ENCODE measurements at places on chromosomes 1 and 21.

GRCh38 chr1:1053022-1053421 lies 21.1 kb downstream of the RNF223 start:
- no peak for DNase-seq

DNA sequence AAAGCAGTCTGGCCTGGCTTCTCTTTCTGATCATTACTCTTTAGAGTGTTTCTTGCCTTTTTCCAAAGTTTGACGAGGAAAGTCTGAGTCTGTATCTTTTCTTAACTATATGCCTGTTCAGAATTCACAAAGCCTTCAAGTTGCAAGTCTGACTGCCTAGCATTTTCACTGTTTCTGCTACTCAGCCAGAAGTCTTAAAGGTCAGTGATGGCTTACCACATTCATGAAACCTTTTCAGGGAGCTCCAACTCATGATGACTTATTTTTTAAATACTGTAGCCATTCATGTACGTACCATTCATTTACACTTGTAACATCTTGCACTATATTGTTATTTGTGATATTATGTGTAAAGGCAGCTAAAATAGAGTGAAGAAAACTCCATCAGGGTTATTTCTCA lies 58.2 kb downstream of the TNFSF4 start:
- DNase-seq, result no peak

DNA sequence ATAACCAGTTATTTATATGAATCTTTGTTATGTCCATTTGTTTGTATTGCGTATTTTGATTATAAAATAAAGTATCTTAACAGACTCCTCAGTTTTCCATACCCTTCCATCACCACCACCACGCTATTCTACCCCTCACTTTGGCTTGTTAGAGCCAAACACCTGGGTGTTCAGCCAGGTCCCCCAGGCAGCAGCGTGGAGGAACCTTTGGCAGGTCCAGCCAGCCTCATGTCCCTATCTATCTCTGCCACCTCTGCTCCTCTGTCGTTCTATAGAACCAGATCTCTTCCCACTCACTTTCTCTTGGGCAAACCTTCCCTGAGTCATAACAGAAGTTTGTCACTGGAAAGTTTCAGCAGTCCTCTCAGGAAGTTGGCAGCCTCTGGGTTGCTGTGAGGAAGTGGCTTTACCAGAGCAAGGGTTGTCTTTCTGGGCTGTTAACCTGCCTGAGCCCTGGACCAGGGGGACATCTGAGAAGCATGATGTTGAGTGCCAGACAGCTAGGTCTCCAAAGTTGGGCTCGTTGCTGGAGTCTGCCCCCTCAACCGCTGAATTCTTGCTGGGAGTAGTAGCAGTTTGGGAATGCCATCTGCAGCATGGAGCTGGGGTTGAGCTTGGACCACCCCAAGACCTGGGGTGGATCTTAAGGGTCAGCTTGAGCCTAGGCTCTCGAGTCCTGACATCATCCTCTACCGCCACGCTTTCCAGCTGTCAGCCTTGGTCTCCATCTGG lies 996 bp upstream of the SH3BGRL3 start:
- peak; percentile 87 for DNase-seq

DNA sequence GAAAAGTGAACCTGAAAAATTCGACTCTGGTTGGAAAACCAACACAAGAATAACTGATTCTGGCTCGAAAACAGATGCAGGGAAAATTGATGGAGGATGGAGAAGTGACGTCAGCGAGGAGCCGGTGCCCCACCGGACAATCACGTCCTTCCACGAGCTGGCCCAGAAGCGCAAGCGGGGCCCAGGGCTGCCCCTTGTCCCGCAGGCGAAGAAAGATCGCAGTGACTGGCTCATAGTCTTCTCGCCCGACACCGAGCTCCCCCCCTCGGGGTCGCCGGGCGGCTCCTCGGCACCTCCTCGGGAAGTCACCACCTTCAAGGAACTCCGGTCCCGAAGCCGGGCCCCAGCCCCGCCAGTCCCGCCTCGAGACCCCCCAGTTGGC lies 1.9 kb downstream of the RUSC1 start:
- DNase-seq, result no peak

GRCh38 chr1:108858230-108858950 lies 1.5 kb upstream of the AKNAD1 start:
- DNase-seq, result no peak

- peak; percentile 46 for DNase-seq
Observed at GRCh38 chr1:15454256-15454655, 2.3 kb upstream of the CELA2A start.

GRCh38 chr1:100146958-100147357 lies 14.0 kb downstream of the TRMT13 start:
- no peak for DNase-seq

DNA sequence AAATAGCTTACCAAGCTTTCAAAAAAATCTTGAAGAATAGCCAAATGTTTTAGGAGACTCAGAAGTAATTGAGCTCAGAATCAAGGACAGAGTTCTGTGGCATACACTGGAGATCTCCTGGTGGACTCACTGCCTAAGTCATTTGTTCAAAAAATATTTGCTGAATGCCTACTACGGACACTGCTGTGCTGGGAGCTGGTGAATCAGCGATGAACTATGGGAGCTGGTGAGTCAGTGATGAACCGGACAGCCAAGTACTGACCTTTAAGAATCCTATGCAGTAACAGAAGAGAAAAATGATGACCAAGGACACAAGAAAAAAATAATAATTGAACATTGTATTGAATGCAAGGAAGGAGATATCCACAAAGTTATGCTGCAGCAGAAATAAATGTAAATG lies 717.9 kb upstream of the CXADR start:
- no peak for DNase-seq

DNA sequence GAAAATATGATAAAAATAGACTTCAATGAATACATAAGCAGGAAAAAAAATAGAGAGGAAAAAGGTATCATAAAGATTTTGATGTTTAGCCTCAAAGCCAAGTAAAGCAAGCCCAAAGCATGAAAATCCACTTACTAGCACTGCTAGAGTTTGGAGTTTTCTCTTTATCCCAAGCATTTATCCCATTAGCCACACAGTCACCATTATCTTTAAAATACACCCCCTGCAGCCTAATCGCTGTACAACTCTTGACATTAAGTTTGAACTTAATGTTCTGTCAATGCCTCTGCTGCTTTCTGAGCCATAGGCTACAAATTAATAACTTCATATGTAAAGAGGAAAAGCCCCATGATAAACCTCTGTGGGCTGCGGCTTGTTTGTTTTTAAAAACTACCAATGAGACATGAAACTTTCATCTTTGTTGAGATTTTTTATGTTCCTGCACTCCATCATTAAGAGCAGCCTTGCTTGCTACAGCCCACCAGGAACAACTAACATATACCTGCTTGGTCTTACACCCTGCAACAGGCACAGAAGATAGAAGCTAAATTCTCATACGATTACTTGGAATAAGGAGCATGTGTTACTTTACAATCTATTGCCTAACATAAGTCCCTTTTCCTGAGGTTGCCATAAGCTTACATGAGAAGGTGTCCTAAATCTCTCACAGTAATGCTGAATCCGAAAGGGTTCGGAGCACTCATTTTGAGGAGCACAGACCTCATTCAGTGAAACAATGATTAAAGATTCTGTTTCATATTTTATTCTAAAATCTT lies 202.4 kb downstream of the SMYD3 start:
- no peak for DNase-seq

- peak; percentile 56 for DNase-seq
Observed at GRCh38 chr1:109277434-109278204, 5.3 kb downstream of the PSRC1 start.

- DNase-seq, result no peak
Observed at GRCh38 chr1:19034721-19035120, 78.2 kb upstream of the IFFO2 start.

GRCh38 chr1:185468626-185469025 lies 151.6 kb upstream of the IVNS1ABP start:
- no peak for DNase-seq

GRCh38 chr1:6958407-6959030 lies 173.3 kb downstream of the CAMTA1 start:
- DNase-seq, result peak; percentile 75

GRCh38 chr1:25150985-25151495 lies 81.3 kb downstream of the SYF2 start:
- DNase-seq, result no peak

DNA sequence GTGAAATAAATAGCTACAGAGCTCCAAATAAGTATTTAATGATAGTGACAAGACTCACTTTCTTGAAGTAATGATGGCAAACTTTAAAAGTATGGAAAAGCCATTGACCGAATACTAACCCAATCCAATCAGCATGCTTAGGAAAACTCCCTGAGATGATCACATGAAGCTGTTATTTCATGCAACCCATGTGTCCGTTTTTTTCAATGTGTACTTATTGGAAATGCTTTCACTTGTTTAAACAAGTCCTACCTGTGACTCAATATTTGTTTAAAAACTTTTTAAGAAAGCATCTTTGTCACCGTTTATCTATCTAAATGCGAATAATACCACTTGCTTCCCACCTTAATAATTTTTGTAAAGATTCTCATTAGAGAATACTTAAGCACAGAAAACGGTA lies 185.8 kb downstream of the NRIP1 start:
- no peak for DNase-seq

DNA sequence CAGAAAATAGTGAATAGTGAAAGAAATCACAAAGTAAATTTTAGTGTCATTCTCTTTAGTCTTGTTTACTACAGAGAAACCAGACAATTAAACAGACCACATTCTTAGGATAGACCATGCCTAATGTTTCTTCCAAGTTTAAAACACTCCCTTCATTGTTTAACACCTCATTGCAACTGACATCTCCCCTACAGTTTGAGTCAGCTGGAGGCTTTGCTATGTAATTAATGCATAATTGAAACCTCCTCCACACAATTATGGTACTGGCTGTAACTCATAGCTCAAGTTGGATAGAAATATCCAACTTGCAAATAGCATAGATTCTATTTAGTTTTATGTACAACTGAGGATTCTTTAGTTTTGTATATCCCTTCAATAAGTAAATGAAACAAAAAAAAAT lies 35.2 kb upstream of the B3GALT2 start:
- DNase-seq, result no peak

DNA sequence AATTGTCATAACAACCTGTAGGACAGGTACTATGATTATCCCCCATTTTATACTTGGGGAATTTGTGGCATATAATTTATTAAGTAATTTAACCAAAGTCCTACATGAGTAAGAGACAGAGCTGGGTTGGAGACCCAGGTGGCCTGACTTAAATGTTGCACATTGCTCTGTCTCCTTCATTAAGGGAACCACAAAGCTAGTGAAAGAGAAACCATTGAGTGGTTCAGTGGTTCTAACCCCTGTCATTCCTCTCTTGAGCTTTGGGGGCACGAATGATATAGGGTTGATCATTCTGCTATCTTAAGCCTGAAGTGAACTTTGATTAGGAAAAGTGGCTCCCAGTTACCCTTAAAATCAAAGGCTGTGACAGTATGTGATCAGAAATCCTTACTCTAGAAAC lies 5.3 kb upstream of the MAP3K7CL start:
- DNase-seq, result peak; percentile 64

DNA sequence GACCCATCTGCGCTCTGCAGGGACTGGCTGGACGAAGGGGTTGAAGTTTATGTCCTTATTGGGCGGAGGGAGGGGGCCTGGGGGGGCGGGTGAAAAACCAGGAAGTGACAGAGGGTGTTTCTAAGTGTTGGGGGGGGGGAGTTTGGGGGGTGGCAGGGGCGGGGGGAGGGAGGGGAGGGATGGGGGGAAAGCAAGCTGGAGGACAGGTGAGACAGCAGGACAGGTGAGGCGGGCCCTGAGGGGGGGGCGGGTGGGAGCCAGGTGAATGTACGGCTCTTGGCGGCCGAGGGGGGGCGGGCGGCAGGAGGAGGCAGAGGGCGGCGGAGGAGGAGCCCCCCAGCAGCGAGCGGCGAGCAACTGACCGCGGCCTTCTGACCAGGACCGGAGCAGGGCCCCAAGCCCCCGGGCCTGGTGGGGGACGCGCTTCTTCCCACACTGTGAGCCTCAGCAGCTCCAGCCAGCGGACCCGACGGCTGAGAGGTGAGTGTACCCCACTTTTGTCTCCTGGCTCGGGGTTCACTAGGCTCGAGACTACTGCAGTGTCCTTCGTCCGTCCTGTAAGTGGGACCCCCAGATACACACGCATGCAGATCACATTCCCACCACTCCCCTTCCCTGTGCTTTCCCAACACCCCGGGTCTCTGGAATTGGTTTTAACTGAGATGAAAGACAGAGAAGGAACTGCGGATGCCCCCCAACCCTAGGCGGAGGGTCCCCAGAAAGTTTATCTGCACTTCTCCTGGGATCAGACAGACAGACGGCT lies at the start of gene ZBTB7B:
ZBTB7B (plus strand) TSS at position 339 of the 763 bp plus-strand sequence. CDS start 11,859 bp downstream, outside the sequence.
- no peak for DNase-seq

- no peak for DNase-seq
Observed at GRCh38 chr1:19775317-19775716, 24.4 kb downstream of the TMCO4 start.

GRCh38 chr1:218496561-218496960 lies 151.4 kb downstream of the TGFB2 start:
- no peak for DNase-seq

DNA sequence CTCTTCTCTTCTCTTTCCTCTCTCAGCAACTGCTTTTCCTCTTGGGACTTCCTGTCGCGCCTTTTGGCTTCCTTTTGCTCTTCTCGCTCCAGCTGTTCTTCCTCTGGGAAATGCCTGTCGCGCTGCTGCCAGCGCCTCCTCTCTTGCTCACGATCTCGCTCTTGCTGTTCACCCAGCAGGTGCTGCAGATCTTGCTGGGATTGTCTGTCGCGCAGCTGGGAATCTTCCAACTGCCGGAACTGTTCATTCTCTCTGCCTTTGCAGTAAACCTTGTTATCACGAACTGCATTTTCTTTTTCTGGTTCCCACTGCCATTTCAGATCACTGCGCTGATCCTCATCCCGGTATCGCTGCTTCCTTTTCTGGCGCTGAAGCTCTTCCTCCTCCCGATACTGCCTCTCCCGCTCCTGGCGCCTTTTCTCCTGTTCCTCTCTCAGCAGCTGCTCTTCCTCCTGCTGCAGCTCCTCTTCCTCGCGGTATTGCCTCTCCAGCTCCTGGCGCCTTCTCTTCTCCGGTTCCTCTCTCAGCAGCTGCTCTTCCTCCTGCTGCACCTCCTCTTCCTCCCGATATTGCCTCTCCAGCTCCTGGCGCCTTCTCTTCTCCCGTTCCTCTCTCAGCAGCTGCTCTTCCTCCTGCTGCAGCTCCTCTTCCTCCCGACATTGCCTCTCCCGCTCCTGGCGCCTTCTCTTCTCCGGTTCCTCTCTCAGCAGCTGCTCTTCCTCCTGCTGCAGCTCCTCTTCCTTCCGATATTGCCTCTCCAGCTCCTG lies 5.8 kb downstream of the TCHH start:
- DNase-seq, result no peak

GRCh38 chr1:95518310-95518709 lies 284.3 kb downstream of the RWDD3 start:
- no peak for DNase-seq

- peak; percentile 67 for DNase-seq
Observed at GRCh38 chr1:15966081-15966955, 9.6 kb downstream of the ZBTB17 start.

DNA sequence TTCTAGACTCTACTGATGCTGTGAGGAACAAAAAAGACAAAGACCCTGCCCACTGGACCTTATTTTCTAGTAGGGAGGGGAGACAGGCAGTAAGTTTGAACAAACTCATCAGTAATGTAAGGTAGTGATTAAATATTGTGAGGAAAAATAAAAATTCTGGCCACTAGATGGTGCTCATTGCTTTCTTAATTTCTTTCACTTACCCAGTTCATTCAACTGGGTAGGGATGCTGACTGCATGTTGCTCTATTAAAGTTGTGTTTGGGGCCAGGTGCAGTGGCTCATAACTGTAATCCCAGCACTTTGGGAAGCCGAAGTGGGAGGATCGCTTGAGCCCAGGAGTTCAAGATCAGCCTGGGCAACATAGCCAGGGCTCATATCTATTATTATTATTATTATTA lies 6.3 kb upstream of the KYAT3 start:
- peak; percentile 57 for DNase-seq
